ENCODE measurements at places on chromosomes 5 and 9.

DNA sequence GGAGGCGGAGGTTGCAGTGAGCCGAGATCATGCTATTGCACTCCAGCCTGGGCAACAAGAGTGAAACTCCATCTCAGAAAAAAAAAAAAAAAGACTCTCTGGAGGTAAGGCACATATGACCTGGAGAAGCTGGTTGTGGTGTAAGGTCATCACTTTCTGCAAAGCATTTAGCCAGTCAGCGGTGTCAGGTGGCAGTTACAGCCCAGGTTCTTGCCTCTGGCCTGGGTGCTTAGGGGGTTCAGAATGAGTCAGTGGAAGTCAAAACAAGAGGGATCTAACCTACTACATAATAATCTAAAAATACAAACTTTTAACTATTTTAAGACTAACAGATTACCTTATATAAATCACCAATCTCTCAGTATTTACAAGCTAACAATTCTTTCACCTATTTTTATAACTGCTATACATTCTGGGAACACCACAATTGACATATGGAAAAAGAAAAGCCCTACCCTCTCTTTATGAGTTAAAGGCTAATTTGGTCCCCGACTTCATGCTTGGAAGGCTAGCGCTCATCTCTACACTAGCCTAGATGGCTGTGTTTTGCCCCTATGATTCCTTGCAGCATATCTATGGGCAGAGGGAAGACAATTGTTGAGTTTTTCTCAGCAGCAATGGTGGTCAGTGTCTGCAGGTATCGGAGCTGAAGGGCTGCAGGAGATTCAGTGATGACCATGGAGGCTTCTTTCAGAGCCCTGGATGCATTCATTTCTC is 29.2 kb downstream of the STOM start:
- no peak for DNase-seq

DNA sequence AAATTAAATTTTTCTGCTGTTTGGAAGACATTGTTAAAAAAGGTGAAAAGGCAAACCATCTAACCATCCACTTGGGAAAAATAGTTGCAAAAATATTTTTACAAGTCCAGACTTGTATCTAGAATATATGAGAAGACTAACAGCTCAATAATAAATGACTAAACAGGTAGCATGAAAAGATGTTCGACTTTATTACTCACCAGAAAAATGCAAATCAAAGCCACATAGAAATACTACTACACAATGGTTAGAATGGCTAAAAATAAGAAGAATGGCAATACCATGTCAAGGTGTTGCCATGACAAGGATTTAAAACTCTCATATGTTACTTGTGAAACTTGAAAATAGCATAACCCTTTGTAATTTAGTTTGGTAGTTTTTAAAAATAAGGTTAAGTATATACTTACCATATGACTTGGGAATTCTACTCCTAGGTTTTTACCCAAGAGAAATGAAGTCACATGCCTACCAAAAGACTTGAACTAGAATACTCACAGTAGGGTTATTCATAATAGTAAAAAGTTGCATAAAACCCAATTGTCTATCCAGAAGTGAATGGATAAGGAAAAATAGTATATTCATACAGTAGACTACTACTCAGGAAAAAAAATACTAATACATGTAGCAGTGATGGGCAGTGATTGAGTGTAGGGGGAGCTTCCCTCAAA is 93.8 kb downstream of the VPS13A start:
- DNase-seq: no peak

DNA sequence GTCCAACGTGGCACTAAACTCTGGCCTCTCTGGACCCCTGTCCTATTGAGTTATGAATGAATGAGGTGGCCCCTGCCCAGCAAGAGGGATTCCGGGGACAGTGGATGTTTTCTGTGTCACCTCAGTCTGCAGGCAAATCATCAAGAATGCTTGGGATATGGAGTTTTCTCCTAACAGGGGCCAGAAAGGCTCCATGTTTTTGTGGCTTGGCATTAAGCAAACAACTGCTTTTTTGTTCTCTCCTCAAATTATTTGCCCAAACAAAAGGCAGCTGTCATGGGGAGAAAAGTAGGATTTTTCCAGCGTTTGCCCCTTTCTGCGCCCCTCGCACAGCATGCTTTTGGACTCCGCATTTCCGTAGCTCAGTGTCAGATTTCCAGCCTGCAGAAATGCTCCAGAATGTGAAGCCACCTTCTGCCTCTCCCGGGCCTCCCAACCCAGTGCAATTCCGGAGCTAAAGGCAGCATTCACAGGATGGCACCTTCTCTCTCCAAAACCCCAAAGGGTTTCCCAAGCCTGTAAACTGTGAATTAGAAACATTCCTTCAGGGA is 553.3 kb downstream of the CCDC171 start:
- DNase-seq: no peak

- DNase-seq: no peak
Measured at GRCh38 chr5:161167016-161167767, 315.2 kb upstream of the ATP10B start.

GRCh38 chr5:43920422-43920821 is 317.4 kb downstream of the NNT start:
- no peak for DNase-seq

GRCh38 chr9:108041551-108041950 is 552.0 kb upstream of the KLF4 start:
- no peak for DNase-seq

Data from activated T-helper 1 cell treated with anti-CD3 and anti-CD28 coated beads, Interleukin-2, amount 50 U/mL, for 16 hours (primary cell).